Fibroblast of gingiva (primary cell): ENCODE measurements at places on chromosomes 1 and 21.

DNA sequence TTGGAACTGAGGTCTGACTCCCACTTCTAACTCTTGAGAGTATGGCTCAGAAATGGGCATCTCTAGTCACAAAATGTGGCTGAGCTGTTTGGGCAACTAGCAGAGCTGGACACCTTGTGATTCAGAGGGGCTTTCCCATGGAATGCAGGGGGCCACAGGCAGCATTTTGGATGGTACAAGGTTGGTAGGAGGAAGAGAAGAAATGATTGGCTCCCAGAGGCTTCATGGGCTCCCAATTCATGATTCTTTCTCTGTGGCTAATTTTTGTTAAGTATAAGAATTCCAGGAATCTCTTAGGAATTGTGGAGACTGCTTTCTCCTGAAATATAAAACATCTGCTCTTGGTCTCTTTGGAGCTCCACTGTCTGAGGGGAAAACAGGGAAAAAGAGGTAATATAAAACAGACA, 49.7 kb downstream of the PBX1 start:
- no peak for DNase-seq

DNA sequence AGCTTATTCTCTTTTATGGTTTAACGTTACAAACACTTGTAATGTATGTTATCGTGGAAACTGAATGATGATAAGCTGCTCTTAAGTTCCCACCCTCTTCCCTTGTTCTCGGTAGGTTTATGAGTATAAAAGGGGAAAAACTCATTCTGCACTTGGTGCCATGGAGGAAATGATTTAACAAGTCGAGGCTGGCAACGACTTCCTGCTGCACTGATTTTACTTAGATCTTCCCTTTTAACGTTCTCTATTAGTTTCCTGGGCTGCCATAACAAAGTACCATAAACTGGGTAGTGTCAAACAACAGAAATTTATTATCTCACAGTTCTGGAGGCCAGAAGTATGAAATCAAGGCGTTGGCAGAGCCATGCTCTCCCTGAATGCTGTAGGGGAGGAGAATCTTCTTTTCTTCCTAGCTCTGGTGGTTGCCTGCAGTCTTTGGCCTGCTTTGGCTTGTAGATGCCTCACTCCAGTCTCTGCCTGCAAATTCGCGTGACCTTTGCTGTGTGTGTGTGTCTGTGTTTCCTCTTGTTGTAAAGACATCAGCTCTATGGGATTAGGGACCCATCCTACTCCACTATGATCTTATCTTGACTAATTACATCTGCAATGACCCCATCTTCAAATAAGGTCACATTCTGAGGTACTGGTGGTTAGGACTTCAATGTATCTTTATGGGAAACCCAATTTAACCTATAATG, 26.3 kb downstream of the HUNK start:
- DNase-seq: no peak

- no peak for DNase-seq
These were observed 5.8 kb upstream of the ITGB2 start for GRCh38 chr21:44926331-44927101.

DNA sequence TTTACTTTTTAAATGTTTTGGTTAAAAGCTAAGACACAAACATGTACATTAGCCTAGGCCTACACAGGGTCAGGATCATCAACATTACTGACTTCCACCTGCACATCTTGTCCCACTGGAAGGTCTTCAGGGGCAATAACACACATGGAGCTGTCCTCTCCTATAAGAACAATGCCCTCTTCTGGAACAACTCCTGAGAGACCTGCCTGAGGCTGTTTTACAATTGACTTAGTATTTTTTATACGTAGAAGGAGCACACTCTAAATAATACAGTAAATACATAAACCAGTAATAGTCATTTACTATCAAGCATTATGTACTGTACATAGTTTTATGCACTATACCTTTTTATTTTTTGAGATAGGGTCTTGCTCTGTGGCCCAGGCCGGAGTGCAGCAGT, 14.1 kb upstream of the MOB3C start:
- no peak for DNase-seq

- DNase-seq: no peak
These were observed 49.5 kb upstream of the MRPS6 start for GRCh38 chr21:34023691-34024373.

- DNase-seq: no peak
These were observed 1083.1 kb downstream of the PLA2G4A start for GRCh38 chr1:187911820-187912219.

DNA sequence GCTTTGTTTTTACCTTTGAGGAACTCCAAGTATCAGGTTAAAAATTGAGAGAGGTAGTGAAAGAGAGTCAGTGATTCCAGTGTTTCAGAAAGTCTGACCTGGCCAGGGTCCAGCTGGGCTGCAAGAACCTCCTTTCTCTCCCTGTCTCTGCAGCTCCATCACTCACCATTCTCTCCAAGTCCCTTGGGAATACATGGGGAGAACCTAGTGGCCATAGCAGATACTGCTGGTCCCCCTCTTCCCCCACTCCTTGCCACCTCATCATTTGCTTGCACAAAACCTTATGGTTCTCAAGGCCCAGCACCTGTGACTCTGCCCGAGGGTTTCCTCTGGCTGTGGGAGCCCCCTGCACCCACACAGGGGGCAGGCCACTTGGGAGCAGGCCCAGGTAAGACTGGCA, 279.5 kb downstream of the KIF26B start:
- DNase-seq: no peak

GRCh38 chr1:25700626-25701025, 84.0 kb downstream of the MAN1C1 start:
- DNase-seq: no peak
